ENCODE measurements at places on chromosomes 4 and X.

- DNase-seq = no peak
Measured at GRCh38 chr4:3485886-3486540, 22.9 kb downstream of the DOK7 start.

DNA sequence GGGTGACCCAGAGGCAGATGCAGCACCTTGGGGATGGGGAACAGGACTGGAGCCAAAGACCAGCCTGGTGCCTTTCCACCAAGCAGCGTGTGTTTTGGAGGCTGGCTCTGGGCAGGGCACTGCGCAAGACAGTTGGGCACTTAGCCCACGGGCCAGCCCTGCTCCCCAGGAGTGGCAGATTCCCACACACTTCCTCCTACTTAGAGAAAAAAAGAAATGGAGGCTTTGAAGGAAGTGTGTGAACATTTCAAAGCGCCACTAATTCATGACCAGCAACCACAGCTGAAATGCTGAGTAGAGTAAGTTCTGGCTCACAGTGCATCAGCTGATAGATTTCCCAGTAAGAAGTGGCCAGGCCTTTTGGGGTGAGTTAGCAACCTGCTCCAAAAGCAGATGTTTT, 54.9 kb upstream of the LGI2 start:
- no peak for DNase-seq

- no peak for DNase-seq
Measured at GRCh38 chr4:188819233-188819632, 680.0 kb downstream of the TRIML1 start.

DNA sequence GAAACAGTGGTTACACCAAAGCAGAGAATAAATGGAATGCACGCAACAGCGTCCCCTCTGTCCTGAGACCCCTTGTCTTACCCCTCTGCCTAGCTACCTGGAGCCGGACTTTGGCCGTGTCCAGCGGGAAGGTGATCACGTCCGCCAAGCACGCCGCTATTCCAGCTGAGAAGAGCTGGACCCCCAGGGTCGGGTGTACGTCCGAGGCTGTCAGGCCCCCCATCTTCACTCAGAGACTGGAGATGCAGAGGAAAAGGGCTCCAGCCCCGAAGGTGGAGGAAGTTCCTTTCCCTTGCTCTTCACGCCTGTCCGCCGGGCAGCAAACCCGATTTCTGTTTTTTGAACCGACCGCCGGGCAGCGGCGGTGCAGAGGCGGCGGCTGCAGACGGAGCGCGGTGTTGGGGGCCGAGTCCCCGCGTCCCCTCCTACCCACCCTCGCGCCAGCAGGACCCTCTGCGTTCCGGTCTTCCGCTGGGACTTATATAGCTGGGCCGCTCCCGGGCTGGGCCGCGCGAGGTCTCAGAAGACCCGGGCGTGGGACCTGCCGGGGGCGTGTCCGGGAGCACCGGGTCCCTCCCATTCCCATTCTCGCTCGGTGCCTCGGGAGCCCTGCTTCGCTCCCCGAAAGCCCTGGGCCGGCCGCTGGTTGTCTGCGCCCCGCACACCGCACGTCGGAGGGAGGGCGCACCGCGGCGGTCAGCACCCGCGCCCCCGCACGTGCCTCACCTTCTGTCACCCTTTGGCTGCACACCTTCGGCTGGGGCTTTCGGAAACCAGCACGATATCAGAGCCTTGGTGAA, at the start of gene UCP1:
Gene UCP1, minus strand, starts transcription at position 455 of the 800 bp plus-strand sequence. Its CDS starts 232 bp downstream, at position 223.
- DNase-seq = no peak

DNA sequence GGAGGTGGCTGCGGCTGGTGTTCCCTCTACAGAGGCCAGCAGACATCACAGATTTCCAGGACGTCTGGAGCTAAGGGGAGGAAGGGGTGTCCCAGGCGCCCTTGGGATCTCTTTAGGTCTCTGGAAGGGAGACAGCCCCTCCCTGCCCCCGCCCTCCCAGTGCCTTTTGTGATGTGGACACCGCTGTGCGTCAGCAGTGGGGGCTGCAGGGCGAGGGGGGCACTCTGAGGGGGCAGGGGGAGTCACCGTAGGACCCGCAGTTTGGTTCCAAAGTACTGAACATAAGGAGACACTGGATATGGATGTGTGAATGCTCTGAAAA, 25.6 kb upstream of the MXD4 start:
- DNase-seq = no peak

GRCh38 chr4:164467493-164467892, 286.4 kb upstream of the SMIM31 start:
- DNase-seq = no peak

DNA sequence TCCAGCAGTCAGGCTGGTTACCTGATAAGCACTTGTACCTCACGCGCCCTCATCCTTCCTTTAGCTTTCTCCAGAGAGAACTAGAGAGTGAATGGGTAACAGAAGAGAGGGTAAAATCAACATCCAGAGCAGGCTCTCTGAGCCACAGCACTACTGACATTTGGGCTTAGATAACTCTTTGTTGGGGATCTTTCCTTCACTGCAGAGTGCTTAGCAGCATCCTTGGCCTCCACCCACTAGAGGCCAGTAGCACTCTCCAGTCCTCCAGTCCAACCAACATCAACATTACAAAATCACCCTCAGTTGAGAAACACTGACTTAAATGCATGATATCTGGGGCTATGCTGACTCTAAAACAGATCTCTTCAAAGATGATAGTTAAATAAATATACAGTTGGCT, 220.7 kb downstream of the TACR3 start:
- DNase-seq = no peak

- no peak for DNase-seq
Measured at GRCh38 chr4:52868133-52868532, 6.0 kb downstream of the RASL11B start.

GRCh38 chr4:176718881-176719280, 73.8 kb downstream of the VEGFC start:
- DNase-seq = no peak

GRCh38 chr4:185774131-185774653, 37.8 kb downstream of the SORBS2 start:
- no peak for DNase-seq

DNA sequence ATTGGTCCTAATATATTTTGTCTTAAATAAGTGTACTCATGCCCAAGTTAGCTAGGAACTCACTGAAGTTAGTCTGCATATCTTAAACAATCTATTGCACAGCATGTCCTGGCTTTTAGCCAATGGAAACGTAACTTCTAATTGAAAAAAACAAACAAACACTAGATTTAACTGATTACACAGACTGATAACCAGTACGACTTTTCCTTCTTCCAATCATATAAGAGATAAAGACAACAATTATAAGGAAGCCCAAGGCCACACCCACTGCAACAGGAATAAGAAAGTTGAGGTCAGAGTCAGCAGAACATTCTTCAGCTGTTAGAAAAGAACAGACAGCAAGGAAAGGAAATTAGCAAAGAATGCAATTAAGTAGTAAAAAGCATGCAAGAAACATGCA, 40.8 kb downstream of the LAMP2 start:
- no peak for DNase-seq

GRCh38 chrX:129655547-129656249, 942 bp upstream of the APLN start:
- DNase-seq = no peak

DNA sequence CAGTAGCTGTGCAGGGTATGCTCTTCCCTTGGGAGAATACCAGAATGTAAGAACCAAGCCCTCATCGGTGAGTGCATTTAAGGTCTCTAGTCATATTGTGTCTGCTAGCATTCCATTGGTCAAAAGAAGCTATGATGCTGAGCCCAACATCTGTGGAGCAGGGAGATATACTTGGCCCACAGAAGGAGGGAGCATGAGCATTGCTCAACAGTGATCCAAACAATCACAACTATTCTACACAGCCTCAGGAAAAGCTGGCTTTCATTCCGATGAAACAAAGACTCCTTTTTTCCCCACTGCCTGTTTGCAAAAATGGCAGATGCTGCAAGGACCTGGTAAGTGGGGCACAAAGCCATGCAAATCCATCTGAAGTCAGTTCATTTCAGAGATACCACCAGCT, 80.6 kb upstream of the DHX15 start:
- DNase-seq = no peak

DNA sequence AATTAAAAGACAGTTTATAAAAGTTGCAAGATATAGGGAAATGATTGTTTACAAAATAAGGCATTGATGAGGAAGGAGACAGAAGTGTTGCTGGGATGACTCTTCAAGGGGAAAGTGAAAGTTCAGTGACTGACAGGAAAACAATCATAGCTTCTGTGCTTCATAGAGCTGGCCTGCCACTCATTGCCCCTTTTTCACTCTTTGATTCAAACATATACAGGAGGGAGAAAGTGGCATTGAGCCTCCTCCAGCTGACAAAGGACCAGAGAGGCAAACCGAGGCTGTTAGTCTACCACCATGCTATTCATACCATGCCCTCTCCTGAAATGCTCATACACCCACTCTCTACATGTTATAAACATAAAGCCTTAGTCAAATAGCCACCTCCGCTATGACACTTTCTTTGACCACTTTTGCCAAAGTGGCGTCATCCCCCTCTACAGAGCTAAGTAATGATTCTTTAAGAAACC, 79.2 kb upstream of the ATOH1 start:
- DNase-seq = no peak

DNA sequence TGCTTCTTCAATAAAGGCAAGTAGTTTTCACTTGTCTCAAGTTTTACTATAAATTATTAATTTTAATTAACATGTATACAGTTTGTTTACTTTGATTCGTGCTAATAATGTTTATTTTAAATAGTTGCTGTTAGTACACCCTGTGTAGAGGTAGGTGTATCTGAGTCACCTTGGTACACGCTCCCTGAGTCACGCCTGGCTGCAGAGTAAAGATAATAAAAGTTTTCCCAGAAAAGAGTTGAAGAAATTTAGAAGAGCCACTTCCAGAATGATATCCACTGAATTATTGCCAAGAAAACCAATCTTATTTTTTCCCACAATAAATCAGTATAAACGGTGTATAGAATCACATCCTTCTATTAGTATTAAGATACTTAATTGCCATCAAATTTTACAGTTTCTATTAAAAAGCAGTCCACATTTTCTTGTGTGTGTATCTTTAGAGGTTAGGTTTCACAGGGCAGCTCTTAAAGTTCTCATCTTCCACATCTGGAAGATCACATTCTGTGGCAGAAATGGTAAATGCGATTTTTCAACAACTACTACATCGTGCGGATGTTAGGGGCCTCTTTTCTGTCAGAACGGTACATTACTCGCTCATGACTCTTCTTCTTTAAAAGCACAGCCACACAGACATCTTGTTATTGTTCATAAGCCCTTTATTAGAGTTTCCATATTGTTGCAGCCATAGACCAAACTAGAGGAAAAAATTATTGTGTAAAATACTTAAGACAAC, 55.4 kb downstream of the HADH start:
- DNase-seq = no peak

- DNase-seq = no peak
Measured at GRCh38 chrX:1442016-1442665, 10.6 kb downstream of the ASMTL start.

DNA sequence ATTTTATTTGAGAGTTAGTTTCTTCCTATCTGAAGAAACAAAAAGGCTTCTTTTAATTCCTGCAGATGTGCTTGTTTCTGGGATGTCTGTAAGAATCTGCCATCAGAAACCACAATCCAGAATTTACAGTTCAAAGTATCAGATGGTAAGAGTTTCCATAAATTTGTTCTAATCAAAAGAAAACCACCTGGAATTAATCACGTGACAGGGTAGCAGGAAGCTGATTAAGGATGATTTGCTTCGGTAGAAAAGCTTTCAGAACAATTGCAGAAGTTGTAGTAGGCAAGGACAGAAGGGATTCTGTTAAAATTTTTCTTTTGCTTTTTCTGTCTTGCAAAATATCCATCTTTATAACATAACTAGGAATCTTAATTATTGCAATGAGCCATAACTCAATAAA, 1975.1 kb upstream of the AGA start:
- DNase-seq = no peak

DNA sequence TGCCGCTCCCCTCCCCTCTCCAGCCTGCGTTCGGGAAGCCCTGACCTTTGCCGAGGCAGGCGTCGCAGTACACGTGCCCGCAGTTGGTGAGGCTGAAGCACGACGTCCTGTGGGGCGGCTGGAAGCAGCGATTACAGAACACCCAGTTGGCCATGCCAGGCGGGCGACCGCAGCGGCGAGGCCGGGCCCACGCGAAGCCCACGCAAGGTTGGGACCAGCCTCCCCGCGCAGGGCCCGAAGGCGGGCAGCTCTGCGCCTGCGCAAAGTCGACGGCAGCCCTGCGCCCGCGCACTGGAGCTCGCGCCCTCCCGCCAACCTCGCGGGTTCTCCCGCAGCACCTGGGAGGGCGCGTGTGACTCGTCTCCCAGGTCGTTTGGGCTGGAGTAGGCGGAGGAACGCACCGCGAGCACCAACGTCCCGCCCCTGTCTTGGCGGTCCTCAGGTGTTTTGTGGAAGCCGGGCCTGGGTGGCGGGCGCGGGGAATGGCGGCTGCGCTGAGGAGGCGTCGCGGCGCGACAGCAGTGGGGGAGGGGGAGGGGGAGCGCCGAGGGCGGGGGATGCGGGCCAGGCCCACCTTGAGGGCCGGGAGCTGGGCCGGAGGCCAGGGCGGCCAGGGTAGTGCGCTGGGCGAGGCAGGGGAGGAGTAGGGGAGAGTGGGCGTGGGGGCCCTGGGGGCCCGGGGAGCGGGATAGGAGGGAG, at the start of gene RNF212:
Gene RNF212, minus strand, starts transcription at position 254 of the 699 bp plus-strand sequence. Its CDS starts 100 bp downstream, at position 154.
- DNase-seq = no peak

- DNase-seq = no peak
Measured at GRCh38 chr4:112759313-112759712, 122.4 kb downstream of the LARP7 start.

DNA sequence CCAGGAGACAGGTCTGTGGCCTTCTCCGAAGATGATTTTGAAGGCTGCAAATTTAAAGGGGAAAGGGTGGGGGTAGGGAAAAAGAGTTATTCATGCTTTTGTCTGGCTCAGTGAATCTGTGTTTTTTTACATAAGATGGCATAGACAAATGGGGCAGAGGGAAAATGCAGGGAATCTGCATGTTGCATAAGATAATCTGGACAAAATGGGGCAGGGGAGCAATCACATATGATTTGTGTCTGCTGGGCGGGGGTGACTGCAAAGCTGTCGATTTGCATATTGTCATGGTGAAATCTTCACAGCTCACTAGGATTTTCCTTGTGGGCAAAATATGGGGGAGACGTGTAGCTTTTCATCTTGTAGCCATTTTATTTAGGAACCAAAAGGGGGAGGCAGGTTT, 29.4 kb upstream of the GYG2 start:
- no peak for DNase-seq

- no peak for DNase-seq
Measured at GRCh38 chr4:48499551-48500066, 9.6 kb downstream of the ZAR1 start.

GRCh38 chr4:80010316-80010715, 62.7 kb downstream of the ANTXR2 start:
- DNase-seq = no peak

DNA sequence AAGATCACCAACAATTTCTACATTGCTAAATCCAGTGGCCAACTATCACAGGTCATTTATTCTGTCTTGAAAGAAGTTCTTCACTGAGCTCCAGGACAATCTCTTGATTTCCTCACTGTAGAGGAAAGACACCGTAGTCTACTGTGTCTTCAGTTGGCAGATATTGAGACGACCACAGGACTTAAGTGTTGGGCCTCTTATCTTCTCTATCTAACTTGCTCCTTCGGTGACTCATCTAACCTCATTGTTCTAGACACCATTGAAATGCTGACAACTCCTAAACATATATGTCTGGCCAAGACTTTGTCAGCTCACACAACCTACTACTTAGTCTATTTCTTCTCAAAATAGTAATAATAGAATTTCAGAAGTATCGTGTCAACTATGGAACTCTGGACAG, 425.8 kb downstream of the ARAP2 start:
- no peak for DNase-seq

GRCh38 chr4:181870326-181870725, 372.9 kb upstream of the TENM3 start:
- no peak for DNase-seq

All from activated CD4-positive, CD25-positive, alpha-beta regulatory T cell treated with anti-CD3 and anti-CD28 coated beads, Interleukin-2, amount 50 U/mL, for 16 hours (primary cell).